Kidney (tissue), 22 donors: ENCODE measurements at places on chromosomes 6 and 20.
A peak's percentile ranks its signal among the peaks of the same experiment; 100 is the strongest.

DNA sequence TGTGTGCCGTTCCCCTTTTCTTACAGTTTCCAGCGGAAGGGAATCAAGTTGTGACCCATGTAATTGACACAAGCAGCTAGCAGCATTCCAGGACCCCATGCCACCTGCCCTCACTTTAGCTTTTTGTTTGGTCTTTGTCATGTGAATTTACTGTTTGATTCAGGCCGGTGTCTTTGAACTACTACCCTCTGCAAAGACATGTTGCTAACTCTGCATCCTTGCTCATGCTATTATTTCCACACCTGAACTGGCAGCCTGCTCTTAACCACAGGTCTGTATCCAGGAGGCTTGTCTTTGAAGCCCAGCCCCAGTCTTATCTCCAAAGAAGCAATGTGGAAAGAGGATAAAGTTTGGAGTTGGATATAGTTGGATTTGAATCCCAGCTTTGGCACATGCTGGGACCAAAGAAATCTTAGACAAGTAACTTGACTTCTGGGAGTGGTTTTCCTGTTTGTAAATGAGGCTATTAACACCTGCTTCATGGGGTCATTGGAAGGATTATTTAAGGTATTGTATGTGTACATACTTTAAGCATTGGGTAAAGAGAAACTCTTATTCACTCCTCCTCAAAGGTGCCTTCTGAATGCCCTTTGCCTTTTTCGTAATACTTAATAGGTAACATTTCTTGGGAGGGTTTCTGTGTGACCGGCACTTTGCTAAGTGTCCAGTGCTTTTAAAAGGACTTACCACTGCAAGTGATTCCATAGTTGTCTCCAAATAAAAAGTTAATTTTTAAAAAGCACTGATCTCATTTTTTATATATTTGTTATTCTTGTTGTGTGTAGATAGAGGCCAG, 52.4 kb downstream of the RALY start:
- no peak for DNase-seq

- DNase-seq: peak; percentile 97
These were observed at the start of gene RSPH4A for GRCh38 chr6:116615937-116616736. TSS of gene RSPH4A (plus strand) at chr6:116616479. CDS start at chr6:116616624, 145 bp downstream.

- DNase-seq: no peak
These were observed 862.7 kb upstream of the FLRT3 start for GRCh38 chr20:15200147-15200565.

GRCh38 chr6:86017236-86017635, 374.6 kb upstream of the SYNCRIP start:
- no peak for DNase-seq

GRCh38 chr6:84568971-84569370, 195.4 kb downstream of the TBX18 start:
- DNase-seq: no peak

GRCh38 chr6:111623046-111623718, 17.5 kb upstream of the TRAF3IP2 start:
- no peak for DNase-seq

GRCh38 chr6:63923139-63923739, 287.6 kb downstream of the PHF3 start:
- DNase-seq: no peak

DNA sequence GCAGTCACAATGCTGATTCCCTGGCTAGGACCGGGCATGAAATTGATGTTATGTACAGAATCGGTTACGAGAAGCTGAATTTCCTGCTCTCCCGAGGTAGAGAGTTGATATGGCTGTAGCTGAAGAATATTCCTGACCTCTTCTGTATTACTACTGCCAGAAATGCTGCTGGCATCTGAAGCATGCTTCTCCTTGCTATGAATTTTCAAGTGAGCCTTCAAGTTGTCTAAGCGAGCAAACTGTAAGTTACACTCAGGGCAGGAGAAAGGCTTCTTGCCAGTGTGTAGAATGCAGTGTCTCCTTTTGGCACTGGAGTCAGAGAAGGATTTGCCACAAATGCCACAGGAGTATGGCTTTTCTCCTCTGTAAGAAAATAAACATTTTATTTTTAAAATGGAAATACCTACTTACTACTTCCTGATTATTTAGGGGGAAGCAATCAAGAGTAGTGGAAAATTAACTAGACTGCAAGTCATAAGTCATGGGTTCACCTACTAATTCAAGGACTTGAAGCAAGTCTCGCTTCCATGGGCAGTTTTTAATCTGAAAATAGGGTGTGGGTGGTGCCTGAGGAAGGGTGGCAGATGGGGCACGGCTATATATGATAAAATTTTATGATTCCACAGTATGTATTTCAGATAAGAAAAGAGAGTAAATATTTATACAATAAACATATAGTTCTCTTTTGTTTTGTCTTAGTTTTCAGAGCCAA, 10.8 kb upstream of the MICAL1 start:
- DNase-seq: no peak

DNA sequence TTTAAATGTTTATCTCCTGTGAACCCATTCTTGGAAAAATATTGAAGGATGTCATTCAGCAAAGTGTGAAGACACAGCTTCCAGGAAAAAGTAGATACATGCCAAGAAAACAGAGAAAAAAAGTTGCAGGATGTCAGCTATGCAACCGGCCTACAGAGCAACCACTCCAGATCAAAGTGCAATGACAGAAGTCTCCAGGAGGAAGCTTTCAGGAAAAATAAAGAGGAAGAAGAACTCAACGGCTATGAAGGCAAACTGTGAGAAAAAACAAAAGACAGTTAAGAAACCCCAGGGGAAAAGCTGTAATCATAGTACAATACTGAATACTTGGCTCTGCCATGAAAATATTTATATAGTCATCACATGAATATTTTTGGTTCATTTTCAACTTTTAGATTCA, 30.6 kb downstream of the REPS1 start:
- DNase-seq: no peak

DNA sequence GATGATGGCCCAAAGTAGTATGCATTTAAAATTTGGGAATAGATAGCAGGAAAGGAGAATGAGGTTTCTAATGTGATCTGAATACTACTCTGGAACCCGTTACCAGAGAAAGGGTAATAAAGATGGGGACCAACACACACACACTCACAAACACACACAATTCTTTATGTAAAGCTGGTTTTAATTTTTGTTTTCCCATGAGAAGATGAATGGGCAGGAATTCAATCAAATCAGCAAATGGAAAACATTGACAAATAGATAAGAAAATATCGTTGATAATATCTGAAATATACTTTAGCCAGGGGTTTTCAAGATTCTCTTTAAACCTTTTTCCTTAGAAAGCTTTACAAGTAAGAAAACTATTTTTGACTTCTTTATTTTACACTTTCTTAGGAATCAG, 303.0 kb downstream of the PRL start:
- no peak for DNase-seq

DNA sequence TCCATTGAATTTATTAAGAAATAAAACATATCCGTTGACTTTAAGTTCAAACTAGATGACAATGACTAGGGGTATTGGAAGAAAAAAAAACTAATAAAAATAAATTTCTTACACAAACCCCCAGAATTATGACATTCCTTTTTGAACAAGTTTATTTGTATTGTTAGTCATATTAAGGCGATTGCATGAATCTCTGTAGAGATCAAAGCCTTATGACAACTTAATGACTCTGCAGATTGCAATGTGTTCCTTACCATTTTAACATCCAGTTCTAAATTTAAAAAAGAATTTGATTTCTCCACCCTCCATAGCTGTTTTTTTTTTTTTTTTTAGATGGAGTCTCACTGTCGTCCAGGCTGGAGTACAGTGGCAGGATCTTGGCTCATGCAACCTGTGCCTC, 189.8 kb upstream of the CEP162 start:
- DNase-seq: no peak

GRCh38 chr20:12928755-12929401, 79.9 kb upstream of the SPTLC3 start:
- DNase-seq: no peak

GRCh38 chr20:53129563-53129962, 157.4 kb downstream of the TSHZ2 start:
- DNase-seq: no peak
